NCI-H524 treated with DMSO at 0.1 percent for 48 hours (cell line): ENCODE measurements at places on chromosomes 7 and 10.

GRCh38 chr7:6637544-6638229 is 569 bp downstream of the ZNF316 start:
- DNase-seq: no peak

- DNase-seq: no peak
Measured at GRCh38 chr7:20299647-20300312, 30.9 kb upstream of the ITGB8 start.

GRCh38 chr7:102321351-102322201 is 34.7 kb downstream of the SPDYE6 start:
- no peak for DNase-seq

GRCh38 chr10:84696610-84697009 is 368.2 kb downstream of the CCSER2 start:
- no peak for DNase-seq

DNA sequence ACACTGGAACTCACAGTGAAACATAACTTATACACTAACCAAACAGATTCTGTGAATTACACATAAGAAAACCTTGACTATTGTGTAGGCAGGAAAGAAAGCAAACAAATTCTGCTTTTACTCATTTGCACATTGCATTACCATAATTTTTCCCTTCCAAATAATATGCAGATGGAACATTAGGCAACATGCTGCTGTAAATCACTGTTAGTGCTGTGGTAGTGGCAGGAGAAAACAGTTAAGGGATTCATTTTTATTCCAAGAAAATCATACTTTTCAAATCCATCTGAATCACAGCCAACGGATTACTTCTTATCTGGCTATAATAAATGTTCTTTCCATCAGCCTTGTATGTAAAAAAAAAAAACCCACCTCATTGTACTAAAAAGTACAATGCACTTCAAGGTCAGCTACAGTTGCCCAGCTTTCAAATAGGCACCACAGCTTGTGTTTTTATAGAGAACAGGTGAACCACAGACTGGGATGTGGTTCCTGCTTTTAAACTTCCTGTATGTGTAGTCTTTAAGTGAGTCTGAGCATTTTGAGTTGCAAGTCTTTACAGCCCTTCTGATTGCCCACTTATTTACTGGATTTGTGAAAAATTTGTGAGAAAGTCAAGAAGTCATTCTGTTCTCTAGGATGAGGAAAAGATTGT is 590.0 kb upstream of the SEMA3D start:
- DNase-seq: no peak

- no peak for DNase-seq
Measured at GRCh38 chr7:76428149-76428823, 3.5 kb downstream of the ZP3 start.

DNA sequence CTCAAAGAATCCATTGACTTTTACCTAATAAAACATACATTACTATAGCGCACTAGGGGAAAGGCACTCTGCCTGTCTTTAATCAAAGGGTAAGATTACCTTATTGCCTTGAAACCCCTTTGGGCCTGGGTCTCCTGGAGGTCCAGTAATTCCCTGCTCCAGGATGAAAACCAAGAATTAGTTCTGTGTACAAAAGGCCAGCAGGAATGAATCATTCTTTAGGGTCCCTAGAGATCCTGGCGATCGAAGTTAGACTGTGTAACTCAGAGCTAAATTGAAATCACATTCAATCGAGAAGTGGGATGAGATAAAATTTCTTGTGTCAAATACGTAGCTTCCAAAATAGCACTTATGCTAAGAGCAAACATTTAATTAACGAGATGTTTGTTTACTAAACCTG is 29.8 kb downstream of the COL28A1 start:
- no peak for DNase-seq

- peak; percentile 65 for DNase-seq
Measured at GRCh38 chr7:44123190-44124003, at the start of gene POLD2. TSS of gene POLD2 (minus strand) at chr7:44123548. CDS start at chr7:44122053, 1,495 bp downstream.

DNA sequence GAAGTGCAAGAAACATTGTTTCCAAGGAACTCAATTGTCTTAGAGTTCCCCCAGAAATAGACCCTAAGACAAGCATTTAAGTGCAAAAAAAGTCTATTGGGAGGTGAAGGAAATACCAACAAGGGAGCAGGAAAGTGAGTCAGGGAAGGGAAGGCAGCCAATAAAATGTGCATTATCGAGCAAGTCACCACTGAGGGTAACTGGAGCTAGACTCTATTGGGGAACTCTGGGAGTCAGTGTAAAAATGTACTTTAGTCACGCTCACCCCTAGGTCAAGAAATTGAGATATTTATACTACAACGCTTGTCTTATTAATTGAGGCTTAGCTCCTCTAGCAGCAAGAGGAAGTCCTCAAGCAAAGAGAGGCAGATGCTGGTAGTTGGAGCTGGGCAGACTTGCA is 137.7 kb downstream of the RTKN2 start:
- no peak for DNase-seq

- DNase-seq: no peak
Measured at GRCh38 chr10:109432281-109432680, 491.0 kb downstream of the XPNPEP1 start.

DNA sequence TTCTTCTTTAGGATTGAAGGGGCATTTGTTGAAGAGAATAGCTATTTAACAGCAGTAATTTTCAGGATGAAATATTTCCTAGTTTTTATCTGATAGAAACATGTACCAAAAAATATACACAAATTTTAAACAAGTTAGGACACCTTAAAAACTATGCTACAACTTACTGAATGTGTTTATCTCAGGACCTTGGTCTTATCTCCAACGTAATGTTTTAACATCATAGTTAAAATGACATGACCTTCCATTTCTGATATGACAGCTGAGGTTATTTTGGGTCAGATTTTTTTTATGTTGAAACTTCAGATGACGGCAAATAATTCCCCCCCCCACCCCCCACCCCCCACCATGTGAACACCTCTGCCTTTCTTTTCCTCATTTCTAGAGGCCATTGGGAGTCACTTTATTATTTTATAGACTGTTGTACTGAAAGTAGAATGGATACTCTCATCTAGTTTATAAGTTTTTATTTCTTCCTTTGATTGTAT is 8.0 kb downstream of the MRLN start:
- DNase-seq: no peak

DNA sequence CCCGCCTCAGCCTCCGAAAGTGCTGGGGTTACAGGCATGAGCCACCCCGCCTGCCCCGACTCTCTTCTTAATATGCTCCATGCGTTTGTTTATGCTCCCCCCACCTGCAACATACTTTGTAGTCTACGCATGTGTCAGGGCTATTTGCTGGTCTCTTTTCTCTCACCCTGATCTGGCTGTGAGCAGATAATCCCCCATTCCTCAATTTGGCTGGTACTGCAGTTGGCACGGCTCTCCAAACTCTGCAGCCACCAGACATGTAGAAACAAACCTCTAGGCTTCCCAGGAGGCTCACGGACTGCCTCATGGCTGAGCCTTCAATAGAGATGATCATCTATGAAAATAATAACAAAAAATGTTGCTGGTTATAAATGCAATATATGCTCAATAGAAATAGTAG is 540.3 kb upstream of the GALNT17 start:
- no peak for DNase-seq

DNA sequence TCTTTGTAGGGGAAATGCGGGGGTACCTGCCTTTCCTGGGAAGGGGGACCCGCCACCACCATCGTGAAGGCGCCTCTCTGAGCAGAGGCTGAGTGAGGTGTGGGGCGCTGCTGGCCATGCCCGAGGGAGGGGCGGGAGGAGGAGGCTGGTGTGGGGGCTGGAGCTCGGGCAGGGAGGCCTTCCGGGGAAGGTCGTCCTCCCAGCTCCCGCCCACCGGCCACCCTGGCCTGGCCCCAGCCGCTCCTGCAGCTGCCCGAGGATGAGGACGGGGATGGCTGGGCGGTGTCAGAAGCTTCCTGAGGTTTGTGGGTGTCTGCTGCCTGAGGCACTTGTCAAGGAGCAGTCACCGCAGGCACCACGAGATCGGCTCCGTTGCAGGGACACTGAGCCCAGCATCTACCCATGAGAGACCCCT is 11.4 kb downstream of the PWWP2B start:
- no peak for DNase-seq

DNA sequence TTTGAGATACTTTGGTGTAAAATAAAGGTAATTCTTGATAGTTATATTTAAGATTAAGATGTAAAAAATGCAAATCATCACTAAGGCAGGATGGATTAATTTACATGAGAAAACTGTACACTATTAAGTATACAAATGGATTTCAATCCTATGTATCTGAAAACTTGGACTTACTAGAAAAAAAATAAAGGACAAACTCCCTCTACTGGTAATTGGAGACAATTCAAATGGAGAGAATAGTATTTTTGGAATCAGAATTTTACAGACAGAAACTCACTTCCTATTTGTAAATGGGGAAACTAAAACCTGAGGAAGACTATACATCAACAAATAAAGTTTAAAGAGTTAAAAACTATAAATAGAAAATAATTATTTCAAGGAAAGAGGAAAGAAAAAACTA is 62.6 kb downstream of the CUL2 start:
- no peak for DNase-seq

DNA sequence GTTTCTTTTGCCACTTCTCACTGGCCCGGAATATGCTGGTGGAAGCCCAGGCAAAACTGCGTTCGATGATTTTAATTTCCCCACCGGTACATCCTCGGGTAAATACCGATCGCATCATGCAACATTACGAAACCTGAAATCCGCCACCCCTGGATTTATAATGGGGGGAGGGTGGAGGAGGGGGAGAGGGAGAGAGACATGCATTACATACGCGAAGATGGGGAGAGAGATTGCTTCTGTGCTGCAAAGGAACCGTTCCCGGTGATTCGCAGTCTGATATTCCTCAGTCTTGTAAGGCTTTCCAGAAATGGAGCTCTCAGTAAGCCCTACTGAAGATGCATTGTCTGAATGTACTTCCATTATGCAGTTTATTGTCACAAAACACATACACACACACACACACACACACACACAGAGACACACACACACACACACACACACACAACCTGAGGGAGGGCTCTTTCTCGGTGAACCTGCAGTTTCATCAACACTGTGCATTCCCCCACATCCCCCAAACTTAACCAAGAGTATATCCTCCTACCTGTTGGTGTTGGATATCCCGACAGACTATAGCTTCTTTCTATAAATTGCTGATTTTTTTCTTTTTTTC is 741 bp downstream of the GPR85 start:
- DNase-seq: no peak

GRCh38 chr10:76091926-76092325 is 660.5 kb downstream of the LRMDA start:
- no peak for DNase-seq

DNA sequence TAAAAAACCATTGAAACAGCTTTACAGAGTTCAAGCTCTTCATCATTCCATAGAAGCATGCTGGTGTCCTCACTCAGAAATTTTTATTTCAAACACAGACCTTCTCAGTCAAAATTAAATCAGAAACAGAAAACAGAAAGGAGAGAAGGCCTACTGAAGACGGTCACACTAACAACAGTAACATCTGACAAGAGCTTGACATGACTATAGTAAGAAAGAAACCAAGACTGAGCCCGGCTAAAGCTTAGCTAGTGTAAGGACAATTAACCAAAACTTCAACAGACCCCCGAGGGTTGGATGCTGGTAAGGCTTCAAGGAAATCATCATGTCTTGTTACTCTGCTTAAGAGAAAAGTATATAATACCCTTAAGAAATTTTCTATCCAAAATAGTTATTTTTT is 38.6 kb downstream of the MTPN start:
- no peak for DNase-seq

GRCh38 chr10:132452651-132453469 is 55.9 kb downstream of the PWWP2B start:
- DNase-seq: no peak

- DNase-seq: no peak
Measured at GRCh38 chr10:55742487-55742886, 618.6 kb downstream of the ZWINT start.

DNA sequence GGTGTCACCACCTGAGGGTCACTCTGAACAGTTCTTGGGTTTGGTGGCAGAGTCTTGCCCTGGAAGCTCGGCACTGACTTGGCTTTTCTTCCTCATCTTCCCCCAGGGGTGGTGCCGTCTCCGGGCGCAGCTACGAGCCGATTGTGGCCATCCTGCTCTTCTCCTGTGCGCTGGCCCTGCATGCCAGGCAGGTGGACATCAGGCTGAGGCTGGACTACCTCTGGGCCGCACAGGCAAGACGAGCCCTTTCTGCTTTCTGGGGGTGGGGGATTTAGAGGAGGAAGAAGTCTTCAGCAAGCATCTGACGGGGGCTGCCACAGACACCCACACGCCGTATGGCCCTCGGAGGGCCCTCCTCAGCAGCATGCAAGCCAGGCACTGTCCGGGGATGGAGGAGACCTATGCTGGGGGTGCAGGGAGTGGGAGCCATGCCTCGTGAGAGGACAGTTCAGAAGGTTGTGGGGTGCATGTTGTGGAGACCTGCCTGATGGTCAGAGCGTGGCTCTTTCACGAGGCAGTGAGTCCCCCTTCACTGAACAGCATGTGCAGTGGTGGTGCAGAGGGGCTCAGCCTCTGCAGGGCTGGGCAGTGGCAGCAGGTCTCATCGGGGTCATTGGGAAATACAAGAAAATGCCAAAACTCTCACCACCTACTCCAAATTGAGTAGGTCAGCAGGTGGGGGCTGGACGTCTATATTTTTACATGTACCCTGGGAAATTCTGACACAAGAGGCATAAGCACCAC is 112.4 kb downstream of the ADCY1 start:
- no peak for DNase-seq

GRCh38 chr7:42552227-42552626 is 315.2 kb upstream of the GLI3 start:
- no peak for DNase-seq

GRCh38 chr7:98974906-98975816 is 96.8 kb downstream of the TRRAP start:
- DNase-seq: no peak

- DNase-seq: no peak
Measured at GRCh38 chr7:131234719-131235488, 92.8 kb upstream of the MKLN1 start.

- no peak for DNase-seq
Measured at GRCh38 chr7:128215281-128215680, 25.8 kb upstream of the LEP start.

DNA sequence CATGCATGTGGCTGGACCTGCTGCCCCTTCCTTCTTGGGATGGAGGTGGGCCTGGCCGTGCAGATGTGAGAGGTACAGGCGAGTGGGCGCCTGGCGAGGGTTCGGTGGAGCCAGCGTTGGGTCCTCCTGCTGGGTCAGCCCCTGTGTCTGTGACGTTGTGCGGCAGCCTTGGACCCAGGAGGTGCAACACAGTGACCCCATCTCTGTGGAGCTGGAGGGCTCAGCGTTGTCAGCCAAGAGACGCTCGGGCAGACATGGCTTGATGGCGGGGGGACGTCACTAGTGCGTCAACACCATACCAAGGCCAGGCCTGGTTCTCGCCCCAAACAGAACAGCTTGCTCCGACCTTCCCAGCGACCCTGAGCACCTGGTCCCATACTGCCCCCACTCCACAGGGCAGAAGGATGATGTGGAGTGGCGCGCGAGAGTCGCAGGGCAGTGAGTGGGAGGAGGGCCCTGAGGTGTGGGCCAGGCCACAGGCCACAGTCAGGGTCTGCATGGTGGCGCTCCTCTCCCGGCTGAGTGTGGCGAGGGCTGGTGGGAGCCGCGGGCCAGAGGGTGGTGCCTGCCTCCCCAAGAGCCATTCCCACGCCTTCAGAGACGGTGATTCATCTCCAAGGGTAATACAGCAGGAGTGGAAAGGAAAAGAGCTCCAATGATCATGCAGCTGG is 184.4 kb downstream of the DNAJB6 start:
- no peak for DNase-seq

GRCh38 chr10:115001506-115002381 is 63.7 kb downstream of the TRUB1 start:
- DNase-seq: no peak
